Motor neuron (in vitro differentiated cells): ENCODE measurements at places on chromosomes 6 and 20. TPM values are rescaled to one million over a fixed set of nuclear protein-coding genes. Genes with fewer than 3 reads are reported as not detected.

Gene PRPH2
- total RNA-seq: 0.29 and 0.45 TPM in 2 replicates

- ATAC-seq: no peak
These were observed 191.9 kb downstream of the CD83 start for GRCh38 chr6:14309516-14309915.

DNA sequence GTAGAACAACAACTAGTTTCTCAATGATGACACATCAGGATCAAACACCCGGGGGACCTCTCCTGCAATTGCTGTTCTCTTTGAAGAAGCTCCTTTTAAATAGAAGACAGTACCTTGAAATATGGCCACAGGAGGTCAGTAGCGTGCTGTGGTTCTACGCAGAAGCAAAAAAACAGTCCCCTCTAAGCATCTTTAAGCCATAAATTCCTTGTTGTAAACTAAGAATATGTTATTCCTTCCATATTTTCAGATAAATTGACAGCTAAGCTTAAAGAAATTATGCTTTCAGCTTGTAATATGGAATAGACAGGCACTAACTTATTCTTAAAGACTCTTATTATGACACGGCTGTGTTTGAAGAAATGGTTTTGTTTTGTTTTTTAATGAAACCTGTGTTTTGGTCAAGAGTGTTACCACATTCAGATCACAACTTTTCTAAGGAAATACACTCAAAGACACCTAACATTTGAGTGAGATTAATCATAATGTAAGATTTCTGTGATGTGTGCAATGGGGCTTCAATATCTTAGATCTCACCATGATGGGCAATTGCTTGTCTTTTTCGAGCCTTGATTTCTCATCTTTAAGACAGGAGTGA, 49.7 kb upstream of the IL20RA start:
- ATAC-seq: peak; percentile 72

DNA sequence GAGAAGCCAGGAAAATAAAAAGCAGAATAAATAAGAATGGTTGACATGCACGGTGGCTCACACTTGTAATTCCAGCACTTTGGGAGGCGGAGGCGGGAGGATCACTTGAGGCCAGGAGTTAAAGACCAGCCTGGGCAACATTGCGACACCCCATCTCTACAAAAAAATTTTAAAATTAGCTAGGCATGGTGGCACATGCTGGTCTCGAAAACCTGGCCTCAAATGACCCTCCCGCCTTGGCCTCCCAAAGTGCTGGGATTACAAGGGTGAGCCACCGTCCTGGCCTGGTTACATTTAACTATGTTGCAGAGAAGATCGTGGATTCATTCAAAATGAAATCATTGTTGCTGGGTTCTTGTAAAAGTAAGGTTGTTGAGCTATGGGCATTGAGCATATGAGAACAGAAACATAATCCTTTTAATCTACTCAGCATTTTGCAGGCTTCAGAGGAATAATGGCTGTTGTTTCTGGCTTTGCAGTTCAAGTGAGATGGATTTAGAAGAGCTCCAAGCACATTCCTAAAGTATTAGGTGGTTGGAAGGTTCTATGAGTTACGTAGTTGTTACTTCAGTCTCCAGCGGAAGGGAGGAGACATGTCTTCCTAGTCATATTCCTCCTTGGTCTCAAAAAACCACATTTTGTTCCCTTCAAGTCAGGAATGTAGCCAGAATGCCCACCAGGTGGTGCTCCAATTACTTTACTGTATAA, 45.6 kb upstream of the RAB23 start:
- ATAC-seq: peak; percentile 99

DNA sequence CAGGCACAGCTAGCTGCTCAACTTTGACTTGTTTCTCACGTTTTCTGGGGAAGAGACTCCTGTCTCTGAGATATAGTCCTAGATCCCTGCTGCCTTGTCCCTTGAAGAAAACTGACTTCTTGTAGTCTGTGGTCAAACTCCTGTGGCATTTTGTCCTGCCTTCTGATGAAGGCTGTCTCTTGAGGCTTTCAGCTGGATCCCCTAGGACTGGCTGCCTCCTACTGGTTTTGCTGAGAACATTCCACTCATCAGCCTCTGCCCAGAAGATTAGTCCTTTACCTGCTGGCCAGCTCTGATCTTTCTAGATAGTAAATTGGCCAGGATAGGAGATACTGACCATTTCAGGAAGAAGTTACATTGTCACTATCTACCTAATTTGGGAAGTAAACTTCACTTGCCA, 71.9 kb upstream of the CNR1 start:
- no peak for ATAC-seq

Gene KCNK17
- 0.79 and 0.94 TPM in 2 replicates for total RNA-seq

Gene IMPG1
- total RNA-seq: 0.62 and 0.92 TPM in 2 replicates

- ATAC-seq: peak; percentile 91
These were observed 243.3 kb downstream of the SOX4 start for GRCh38 chr6:21836772-21837425.

DNA sequence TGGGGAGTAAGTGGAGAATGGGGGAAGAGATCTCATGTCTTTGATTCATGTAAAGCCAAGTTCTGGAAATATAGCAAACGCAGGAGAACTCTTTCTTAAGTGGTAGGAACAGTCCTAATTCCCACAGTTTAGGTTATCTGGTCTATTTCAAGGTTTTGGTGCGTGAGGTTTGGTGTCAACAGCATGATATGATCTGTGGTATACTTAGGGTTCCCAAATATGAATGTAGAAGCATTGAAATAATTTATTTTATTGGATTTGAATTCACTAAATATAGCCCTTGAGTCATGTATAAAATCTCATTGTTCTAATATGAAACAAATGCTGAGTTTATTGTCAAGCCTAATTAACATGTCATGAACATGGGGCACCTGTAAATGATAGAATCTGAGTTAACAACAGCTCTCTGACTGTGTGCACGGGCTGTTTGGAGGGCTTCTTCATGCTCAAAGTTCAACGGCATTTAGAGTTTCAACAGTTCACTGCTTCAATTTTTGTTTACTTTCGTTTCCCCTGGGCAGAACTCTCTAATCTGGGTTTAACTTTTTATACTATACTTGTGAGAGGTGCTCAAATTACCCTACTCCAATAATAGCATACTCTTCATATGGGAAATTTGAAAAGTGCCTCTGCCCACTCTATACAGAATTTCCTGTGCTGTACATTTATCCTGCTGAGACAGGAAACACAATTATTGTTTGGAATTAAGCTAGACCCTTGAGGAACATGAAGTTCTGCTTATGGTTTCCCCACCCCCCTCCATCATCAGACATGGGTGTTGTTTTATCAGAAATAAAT, 236.3 kb upstream of the ZNF217 start:
- ATAC-seq: peak; percentile 11

- ATAC-seq: peak; percentile 64
These were observed 110.7 kb upstream of the PHACTR1 start for GRCh38 chr6:12605888-12606345.

DNA sequence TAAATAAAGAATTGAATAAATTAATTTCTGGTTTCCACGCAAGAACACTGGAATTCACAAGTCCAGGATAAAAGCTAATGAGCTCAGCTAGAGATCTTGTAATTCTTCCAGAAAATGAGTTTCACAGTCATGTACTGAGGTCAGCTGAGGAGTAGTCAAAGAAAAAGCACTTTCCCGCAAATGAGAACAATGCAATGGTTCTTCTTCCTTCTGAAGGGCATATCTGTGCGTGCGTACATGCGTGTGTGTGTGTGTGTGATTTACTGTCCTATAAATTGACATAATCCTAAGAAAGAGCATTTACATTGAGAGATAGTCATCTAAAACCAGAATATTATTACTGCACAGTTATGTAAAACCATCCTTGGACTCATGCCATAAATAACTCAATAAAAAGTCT, 968.9 kb upstream of the EYS start:
- ATAC-seq: no peak
